SIG-M5 (cell line): ENCODE measurements at places on chromosomes 5 and 9.

- DNase-seq = no peak
These were observed 70.4 kb downstream of the ARHGAP26 start for GRCh38 chr5:142840575-142840974.

GRCh38 chr5:176542596-176543427 is 5.6 kb upstream of the RNF44 start:
- DNase-seq = no peak

DNA sequence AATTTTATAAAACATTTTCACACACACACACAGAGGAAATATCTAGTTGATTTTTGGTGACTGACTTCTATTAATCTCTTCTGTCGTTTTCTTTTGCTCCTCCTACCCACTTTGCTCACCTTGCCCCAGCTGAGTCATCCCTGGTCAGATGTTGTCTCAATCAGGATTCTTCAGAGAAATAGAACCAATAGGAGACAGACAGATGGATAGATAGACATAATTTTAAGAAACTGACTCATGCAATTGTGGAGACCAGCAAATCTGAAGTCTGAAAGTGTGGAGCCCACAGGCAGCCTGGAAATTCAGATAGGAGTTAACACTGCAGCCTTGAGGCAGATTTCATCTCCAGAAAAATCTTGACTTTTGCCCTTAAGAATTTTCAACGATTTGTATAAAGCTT is 37.0 kb upstream of the PIK3R1 start:
- DNase-seq = no peak

DNA sequence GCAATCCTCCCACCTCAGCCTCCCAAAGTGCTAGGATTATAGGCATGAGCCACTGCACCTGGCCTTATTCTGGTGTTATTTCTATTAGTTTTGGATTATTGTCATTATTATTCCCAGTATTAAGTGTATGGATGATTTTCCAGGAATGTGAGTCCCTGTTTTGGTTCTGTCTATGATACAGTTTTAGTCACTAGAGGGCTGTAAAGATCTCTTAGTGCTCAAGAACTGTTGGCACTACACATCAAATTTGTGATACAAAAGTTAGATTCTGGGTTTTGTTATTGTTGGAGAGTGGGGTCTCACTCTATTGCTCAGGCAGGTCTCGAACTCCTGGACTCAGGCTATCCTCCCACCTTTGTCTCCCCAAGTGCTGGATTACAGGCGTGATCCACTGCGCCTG is 12.1 kb downstream of the CCL28 start:
- no peak for DNase-seq

GRCh38 chr5:80961376-80962281 is 1.5 kb downstream of the RASGRF2 start:
- DNase-seq = no peak

DNA sequence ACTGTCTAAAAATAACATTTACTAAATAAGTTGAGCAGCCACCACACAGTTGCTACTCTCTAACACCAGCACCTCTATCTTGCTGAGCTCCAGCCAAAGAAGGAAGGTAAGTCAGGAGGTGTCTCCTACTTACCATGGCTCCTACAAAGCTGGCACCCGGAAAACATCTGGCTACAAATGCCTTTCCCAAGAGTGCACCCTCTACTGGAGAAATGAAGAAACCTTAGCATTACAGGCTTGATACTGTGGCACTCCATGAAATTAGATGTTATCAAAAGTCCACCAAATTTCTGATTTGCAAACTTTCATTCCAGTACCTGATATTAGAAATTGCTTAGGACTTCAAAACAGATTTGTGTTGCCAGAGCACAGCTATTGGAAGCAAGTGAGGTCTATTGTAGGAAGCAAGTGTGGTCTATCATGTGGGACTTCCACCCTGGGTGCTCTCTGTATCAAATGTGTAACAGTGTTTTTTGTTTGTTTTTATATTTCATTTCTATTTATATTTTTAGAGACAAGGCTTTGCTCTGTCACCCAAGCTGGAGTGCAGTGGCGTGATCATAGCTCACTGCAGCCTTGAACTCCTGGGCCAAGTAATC is 25.7 kb upstream of the RFK start:
- DNase-seq = no peak

- no peak for DNase-seq
These were observed 117.2 kb downstream of the RPS23 start for GRCh38 chr5:82160948-82161347.

DNA sequence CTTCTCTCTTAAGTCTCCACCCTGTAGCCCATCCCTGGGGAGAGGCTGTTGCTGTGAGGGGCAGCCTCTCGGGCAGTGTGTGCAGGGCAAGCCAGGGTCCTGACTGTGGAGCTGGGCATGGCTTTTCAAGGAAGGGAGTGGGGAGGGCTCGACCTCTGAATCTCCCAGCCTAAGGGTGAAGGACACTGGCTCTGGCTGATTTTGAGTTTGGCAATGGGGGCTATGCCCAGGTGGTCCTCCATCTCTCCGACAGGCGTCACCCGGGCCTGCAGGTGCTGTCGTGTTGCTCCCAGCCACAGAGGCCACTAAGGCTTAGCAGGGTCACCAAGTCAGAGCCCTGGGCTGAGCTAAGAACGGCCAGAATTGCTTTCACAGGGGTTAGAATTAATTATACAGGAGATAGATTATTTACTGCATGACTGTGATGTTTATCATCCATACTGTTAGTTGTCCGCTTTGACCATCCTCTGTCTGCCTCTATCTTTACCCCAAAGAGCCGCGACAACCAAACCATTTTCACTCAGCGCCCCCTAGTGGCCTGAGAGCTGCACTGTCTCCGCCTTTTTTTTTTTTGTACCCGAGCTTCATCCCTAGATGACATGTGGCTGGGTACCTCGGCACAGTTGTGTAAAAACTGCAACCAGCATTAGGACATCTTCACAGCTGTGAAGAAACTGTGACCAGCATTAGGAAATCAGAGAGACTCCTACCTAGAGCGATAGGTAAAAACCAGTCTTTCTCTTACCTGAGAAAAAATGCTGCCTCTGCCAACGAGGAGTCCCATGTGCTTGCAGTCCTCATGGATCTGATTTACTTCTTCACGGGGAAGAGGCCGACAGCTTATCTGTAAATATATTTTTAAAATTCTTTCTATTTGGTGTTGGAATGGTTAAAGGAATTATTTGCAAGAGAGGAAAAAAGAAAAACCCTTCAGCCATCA is 44.5 kb downstream of the AGXT2 start:
- no peak for DNase-seq

GRCh38 chr9:94819161-94819687 is 92.7 kb downstream of the AOPEP start:
- DNase-seq = no peak

- DNase-seq = no peak
These were observed 236.2 kb upstream of the NFIL3 start for GRCh38 chr9:91659529-91660495.

DNA sequence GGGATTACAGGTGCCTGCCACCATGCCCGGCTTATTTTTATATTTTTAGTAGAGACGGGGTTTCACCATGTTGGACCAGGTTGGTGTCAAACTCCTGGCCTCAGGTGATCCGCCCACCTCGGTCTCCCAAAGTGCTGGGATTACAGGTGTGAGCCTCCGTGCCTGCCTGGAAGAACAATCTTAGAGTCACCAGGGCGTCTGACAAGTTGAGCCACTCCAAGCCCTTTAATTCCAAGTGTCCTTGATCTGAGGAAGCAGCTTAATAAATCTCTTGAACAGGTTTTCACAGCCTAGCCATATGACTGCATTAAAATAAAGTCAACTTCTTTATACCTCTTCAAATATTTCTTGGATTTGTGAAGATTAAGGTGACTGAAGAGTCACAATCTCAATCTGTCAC is 31.5 kb downstream of the SLC44A1 start:
- DNase-seq = no peak

DNA sequence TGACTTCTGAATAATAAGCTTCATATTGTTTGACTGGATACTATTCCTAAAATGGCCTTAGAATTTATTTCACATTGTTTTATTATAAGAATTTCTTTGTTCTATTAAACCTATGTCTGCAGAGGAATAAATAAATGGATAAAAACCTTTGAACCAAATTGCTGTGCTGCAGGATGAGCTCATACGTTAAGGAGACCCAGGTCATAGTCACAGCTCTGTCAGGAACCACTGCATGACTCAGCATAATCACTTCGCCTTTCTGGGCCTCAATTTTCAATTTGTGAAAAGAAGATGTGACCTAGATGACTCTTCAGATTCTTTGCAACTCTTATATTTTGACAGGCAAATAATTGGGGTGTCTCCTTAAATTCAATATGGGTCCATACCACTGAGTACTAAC is 36.7 kb upstream of the HMHB1 start:
- no peak for DNase-seq

DNA sequence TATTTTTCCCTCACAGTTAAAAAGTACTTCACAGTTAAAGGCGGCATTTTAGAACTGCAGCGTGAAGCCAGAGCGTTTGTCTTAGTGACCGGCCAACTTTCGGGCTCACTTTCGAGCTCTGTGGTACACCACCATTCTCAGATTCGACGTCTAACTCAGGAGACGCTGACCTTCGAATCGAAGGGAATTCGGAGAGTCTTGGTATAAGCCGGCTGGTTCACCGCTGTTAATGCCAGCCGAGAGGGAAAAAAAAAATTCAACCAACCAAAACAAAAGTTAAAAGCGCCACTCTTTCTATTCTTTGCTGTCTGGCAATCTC is 544 bp upstream of the SNX24 start:
- DNase-seq = no peak

- no peak for DNase-seq
These were observed 114.7 kb upstream of the GDNF start for GRCh38 chr5:37954561-37954960.

DNA sequence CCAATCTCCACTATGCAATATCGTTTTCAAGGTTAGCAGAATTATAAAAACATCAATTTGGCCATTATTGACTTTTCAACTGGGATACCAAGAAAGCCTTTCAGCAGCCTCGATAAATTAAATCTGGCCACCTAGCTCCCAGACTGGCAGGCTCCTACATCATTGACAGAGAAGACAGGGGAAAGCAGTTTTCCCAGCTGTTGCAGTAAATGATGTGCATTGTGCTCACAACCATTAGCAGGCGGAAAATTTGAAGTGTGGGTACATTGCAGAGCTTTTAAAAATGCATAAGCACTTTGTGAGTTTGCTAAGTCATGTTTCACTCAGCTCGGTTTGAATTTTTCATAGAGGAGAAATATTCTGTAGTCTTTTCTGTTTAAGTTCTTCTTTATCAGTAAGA is 297.9 kb downstream of the KCTD16 start:
- no peak for DNase-seq

GRCh38 chr5:150625164-150625535 is 15.3 kb upstream of the SYNPO start:
- DNase-seq = no peak

DNA sequence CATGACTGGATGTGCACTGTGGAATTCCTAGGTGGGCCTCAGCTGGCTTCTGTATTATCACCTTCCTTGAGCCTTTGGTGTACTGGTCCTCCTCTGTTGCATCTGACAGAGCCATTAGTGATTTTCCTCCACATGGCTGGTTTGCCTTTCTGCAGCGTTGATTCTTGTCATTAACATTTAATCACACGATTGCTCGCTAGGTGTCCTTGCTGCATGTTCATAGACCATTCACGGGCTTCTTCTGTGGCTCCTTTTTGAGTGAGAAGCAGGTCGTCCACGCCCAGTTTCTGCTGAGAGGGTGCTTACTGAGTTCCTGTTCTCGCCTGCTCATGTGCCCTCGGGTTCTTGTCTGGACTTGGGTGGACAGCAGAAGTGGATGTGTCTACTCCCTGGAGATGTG is 29.3 kb downstream of the ADAMTS16 start:
- no peak for DNase-seq
